ENCODE measurements at places on chromosomes 6 and 20.
A peak's percentile ranks its signal among the peaks of the same experiment; 100 is the strongest.

- DNase-seq, result peak; percentile 76
Measured at GRCh38 chr20:728256-728944, 39.9 kb downstream of the SLC52A3 start.

GRCh38 chr6:8859501-8859900 lies 424.2 kb upstream of the SLC35B3 start:
- DNase-seq, result no peak

DNA sequence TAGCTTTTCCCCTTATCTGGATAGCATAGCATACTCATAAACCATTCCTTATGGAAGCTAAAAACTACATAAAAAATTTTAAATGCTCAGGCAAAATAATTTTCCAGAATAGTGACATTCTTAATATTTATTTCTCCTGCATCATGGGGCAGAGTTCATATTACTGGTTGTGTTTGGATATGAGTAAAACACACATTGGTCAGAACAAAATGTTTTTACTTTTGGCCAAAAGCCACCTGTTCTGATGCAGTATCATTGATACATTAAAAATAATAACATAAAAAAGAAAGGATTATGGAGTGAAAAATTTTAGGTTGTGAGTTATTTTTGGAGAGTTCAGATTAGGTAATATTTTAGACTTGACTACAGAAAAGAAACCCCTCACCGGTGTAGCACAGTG lies 33.6 kb downstream of the TRAM2 start:
- DNase-seq, result no peak

- DNase-seq, result peak; percentile 17
Measured at GRCh38 chr6:149065658-149066556, 251.6 kb upstream of the TAB2 start.

- DNase-seq, result no peak
Measured at GRCh38 chr20:31877684-31878083, 7.2 kb downstream of the TTLL9 start.

DNA sequence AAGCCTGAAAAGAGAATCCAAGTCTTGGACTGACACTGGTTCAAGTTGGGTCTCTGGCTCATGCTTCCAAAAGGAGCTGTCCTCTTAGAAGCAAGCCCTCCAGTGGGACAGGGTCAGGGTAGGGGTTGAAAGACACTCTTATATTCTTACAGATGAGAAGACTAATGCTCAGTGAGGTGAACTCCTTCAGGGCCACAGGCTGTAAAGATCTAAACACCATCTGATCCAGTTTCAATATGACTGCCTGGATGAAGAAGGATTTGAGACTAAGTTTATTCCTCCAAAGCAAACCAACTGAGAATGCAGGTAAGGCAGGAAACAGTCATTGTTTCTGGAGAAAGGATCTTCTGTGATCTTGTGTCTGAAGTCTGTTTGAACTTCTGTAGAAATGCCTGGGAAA lies 99.0 kb upstream of the TAB2 start:
- peak; percentile 22 for DNase-seq

DNA sequence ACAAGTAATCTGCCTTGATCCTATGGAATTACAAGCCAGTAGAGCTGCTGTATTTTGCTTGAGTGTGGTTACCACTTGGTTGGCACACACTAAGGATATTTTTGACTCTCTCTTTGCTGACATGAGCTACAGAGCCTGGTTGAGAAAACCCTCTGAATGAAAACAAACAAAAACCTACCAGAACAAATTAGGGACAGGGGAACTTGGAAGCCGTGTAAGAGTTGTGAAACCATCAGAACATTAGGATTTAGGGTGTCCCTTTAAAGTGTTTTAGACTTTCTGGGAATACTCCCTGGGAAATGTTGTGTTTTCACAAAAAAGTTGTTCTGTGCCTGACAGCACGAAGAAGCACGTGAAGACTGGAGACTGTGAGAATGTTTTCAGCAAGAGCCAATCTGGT lies 20.5 kb upstream of the PDE7B start:
- DNase-seq, result no peak

DNA sequence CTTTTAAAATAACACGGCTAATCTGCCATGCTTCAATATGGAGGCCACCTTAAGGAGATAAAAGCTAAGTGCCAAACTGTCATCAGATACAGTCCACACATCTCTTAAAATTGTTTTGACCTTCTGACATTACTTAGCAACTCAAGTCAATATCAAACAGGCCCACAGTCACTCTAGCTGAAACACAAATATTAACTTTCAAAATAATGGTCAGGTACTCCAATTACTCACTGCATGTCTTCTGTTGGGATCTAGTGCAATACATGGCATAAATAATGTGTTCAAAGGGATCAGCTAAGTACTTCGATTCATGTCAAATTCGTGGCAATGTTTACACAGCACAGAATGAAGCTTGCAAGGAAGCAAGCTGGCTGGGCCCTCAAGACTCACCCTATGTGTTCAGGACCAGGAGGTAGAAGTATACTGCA lies 133.9 kb upstream of the BEND6 start:
- no peak for DNase-seq

DNA sequence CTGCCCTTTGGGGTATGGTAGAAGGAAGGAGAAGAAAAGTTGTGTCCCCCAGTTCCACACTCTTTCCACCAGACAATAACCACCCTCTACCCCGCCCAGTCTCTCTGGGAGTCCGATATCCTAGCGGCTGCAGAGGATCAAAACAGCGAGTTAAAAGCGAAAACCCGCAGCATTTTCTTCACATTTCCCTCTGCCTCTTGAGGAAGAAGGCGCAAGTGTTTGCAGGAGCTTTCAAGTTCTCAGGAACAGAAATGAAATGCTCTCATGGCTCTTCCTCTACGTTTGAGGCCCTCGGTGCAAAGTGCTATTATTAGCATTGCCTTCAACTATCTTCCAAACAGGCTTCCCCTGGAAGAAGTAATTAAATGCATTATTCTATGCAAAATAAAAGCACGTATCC lies 52.2 kb upstream of the CCDC167 start:
- no peak for DNase-seq

- no peak for DNase-seq
Measured at GRCh38 chr6:168190646-168191443, 111.8 kb upstream of the FRMD1 start.

- no peak for DNase-seq
Measured at GRCh38 chr20:50528804-50529351, 18.7 kb downstream of the PTPN1 start.

DNA sequence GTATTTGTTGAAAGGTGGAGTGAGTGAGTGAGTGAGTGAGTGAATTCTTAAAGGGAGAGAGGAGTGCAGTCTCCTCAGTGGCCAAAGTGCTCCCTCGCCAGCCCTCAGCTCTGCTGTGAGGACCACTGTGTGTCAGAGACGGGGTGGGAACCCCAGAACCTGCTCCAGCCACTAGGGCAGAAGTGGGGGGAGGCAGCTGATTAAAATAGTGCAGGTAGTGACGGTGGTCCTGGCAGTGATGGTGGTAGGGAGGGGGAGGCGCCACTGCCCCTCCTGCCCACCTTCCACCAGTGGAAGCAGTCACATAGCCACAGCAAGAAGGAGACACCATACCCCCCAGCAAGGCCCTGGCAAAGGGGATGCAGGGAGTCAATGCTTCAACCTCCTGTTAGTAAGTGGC lies 133.5 kb downstream of the PHACTR3 start:
- no peak for DNase-seq

DNA sequence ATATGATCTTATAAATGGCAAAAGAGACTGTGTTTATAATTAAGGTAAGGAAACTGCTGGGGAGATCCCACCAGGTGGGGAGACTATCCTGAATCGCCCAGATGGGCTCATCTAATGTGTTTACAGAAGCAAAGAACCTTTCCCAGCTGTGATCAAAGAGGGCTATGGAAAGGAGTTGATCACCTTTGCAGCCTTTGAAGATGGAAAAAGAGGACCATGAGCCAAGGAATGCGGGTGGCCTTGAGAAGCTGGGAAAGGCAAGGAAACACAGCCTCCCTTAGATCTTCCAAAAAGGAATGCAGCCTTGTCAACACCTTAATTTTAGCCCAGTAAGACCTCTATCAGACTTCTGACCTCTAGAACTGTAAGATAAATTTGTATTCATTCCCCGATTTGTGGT lies 66.5 kb upstream of the ADGRG6 start:
- DNase-seq, result no peak

DNA sequence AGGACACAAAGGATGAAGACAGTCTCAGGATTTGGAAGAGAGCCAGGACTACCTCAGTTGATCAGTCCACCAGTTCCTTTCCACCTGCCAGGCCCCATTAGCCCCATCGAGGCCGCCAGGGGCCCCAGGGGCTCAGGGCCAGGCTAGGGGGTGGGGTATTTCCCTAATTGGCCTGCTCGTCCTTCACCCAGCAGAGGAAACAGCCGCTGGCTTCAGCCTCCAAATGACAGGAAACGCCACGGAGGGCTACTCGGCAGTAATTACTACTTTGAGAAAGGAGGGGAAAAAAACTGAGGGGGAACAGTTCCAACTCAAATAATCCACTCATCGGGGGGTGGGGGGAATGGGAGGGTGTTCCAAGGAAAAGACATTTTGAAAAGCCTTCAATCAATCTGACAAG lies 42.7 kb downstream of the MAFB start:
- no peak for DNase-seq

GRCh38 chr6:6811128-6812009 lies 222.8 kb downstream of the LY86 start:
- DNase-seq, result peak; percentile 15

DNA sequence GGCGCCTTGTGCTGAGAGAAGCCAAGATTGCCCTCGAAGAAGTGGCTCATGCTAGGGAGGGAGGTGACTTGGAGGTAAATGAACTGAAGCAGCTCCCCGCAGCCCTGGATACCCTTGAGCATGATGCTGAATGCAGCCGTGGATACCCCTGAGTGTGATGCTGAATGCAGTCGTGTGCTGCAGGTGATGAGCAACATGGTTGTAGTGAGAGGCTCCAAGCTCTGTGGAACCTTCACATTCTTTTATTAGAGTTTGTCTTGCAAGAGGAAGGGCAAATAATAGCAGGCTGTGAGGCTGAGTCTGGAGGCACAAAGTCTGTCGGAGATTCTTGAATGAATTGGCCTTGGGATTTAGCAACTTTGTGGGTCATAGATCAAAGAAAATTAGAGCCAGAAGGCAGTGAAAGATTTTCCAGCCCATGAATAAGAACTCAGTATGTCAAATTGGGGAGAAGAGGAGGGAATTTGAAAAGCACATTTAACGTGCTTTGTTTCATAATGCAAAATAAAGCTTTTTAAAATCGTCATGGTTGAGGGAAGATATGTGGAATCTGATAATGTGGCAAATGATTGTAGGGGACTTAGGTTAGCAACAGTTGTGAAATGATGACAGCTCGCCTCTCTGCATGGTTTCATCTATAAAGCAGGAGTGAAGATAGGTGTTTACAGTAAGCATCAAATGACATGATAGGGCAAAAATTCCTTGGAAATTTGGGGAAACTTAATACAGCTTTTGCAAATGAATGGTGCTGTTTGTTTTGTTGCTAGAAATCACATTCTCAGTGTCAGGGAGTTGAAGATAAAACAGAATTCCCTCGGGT lies 120.1 kb upstream of the TIAM2 start:
- DNase-seq, result no peak

- DNase-seq, result no peak
Measured at GRCh38 chr6:143733510-143733909, 55.7 kb downstream of the PHACTR2 start.

DNA sequence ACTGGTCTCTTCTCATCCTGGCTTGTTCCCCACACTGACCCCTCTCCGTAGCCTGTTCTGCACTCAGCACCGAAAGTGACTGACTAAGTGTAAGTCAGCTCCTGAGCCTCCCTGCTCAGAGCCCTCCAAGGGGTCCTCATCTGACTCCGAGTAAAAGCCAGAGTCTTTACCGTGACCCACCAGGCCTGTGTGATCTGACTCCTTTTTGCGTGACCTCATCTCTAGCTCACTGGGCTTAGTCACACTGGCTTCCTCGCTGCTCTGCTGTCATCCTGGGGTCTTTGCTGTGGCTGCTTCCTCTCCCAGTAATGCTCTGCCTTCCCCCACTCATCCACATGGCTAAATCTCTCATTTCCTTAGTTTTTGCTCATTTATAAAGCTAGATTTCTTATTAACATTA lies 116.6 kb downstream of the PLCB4 start:
- DNase-seq, result no peak

Measured in activated CD4-positive, alpha-beta T cell treated with anti-CD3 and anti-CD28 coated beads for 48 hours (primary cell).